ENCODE measurements at places on chromosomes 1 and 21. TPM values are rescaled to one million over a fixed set of nuclear protein-coding genes. Genes with fewer than 3 reads are reported as not detected.

The PPFIA4 gene
- 9.4 TPM for total RNA-seq

The FCRL5 gene
- not detected for total RNA-seq

The CLCA4 gene
- not detected for total RNA-seq

The LCE1A gene
- not detected for total RNA-seq

The CD1E gene
- not detected for total RNA-seq

The S100A2 gene
- 3.8 TPM for total RNA-seq

The PCP4 gene
- total RNA-seq, result not detected

The AGRN gene
- 22.7 TPM for total RNA-seq

The CFHR4 gene
- not detected for total RNA-seq

The LRRC38 gene
- not detected for total RNA-seq

The IFI44 gene
- total RNA-seq, result 28.0 TPM

The SPRR1A gene
- total RNA-seq, result not detected

The GSTM4 gene
- 15.9 TPM for total RNA-seq

The CYP4Z1 gene
- not detected for total RNA-seq

Measured in bronchial smooth muscle cell (primary cell).